Activated CD4-positive, alpha-beta memory T cell treated with anti-CD3 and anti-CD28 coated beads, Interleukin-2, amount 10 ng/mL, durations not matched to agents 7 days and 5 days (primary cell): ENCODE measurements at places on chromosomes 12 and 14. TPM values are rescaled to one million over a fixed set of nuclear protein-coding genes. Genes with fewer than 3 reads are reported as not detected.

- DNase-seq = no peak
Observed at GRCh38 chr12:25115677-25116076, 79.3 kb downstream of the DNAI7 start.

DNA sequence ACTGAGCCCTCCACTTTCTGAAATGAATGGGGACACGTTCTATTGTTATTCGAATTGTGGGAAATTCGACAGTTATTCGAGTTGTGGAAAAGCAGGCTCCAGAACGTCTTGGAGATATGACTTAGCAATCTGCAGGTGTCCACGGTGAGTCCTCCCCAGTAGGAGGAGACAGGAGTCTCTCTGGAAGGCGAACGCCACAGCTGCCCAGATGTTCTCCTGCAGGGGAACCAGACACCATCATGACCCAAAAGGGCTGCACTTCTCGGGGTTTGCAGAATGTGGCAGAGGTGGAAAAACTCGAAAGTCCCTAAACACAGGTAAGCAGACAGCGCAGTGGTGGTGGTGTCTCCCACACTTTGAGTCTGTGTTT lies 363.6 kb upstream of the SFSWAP start:
- no peak for DNase-seq

GRCh38 chr12:24902511-24903328 lies 46.2 kb downstream of the BCAT1 start:
- DNase-seq = peak; percentile 69

ARMH4 gene
- not detected for total RNA-seq

PTPRQ gene
- not detected for total RNA-seq
